ENCODE measurements at places on chromosomes 2 and 18.

GRCh38 chr2:240925191-240925567, 19.0 kb downstream of the CROCC2 start:
- DNase-seq = no peak

DNA sequence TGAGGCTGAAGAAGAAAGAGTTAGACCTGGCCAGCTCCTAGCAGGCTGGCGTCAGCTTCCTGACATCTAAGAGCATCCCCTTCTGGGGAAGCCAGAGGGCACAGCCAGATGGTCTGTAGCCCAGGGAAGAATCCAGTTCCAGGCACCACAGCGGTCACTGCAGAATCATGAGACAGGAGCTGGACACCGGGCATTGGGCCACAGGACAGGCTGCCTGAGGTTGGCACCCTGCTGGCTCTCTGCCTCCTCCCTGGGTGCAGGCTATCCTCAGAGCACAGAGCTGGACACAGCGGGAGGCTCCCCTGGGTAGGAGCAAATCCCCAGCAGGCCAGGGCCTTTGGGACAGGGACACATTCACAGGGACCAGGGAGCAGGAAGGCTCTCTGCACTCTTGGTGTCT, 19.8 kb upstream of the ATOH8 start:
- no peak for DNase-seq

GRCh38 chr2:238431-238830, 25.4 kb downstream of the SH3YL1 start:
- DNase-seq = no peak

GRCh38 chr18:10090668-10091067, 176.9 kb downstream of the VAPA start:
- no peak for DNase-seq

- DNase-seq = no peak
These were observed 454.6 kb downstream of the MEIS1 start for GRCh38 chr2:66889632-66889882.

- no peak for DNase-seq
These were observed 51.6 kb downstream of the SRBD1 start for GRCh38 chr2:45559436-45559835.

DNA sequence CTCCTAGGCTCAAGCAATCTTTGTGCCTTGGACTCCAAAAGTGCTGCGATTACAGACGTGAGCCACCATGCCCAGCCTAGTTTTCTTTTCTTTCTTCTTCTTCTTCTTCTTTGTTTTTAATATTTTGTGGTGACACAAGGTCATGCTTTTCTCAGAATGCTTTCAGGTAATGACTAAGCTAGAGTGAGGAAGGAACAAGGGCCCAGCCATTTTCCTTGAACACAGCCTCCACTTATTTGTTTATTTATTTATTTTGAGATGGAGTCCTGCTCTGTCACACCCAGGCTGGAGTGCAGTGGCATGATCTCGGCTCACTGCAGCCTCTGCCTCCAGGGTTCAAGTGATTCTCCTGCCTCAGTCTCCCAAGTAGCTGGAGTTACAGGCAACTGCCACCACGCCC, 74.3 kb upstream of the ST3GAL5 start:
- no peak for DNase-seq

Data from DMS 273 treated with DMSO at 0.1 percent for 48 hours (cell line).